ENCODE measurements at places on chromosomes 6 and 20.

DNA sequence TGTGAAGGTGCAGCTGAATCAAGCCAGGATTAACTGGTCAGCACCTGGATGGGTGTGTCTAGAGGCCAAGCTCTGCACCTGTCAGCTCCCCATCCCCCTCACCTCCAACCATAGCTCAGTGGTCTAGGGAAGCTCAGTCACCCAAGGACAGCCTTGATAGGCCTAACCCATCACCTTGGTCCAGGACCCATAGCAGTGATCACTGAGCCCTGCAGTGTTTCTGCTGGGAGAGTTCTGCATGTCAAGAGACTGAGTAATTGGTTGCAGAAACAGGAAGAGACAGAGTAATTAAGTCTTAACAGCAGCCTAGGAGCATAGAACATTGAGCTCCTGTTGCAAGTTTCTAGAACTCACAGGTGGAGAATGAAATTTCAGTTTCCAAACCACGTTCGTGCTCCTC, 18.7 kb upstream of the RALGAPB start:
- no peak for DNase-seq

DNA sequence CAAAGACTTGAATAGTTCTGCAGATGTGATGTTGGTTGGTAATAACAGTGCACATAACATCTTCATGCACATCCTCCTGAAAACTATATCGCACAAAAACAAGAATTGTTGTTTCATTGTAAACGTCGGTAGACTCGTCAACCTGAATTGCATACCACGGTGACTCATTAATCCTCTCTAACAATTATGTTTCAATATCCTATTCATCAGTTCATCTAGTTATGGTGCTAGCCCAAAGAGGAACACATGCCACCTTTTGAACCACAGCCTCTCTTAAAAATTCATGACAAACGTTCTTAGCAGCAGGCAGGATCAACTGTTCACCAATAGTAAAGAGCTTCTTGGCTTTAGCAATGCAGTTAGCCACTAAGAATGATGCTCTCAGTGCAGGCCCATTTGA, 25.0 kb downstream of the CRYBG1 start:
- DNase-seq = no peak

- DNase-seq = no peak
Observed at GRCh38 chr6:161496941-161497340, 223.1 kb upstream of the AGPAT4 start.

- no peak for DNase-seq
Observed at GRCh38 chr6:168565112-168565511, 124.1 kb downstream of the SMOC2 start.

DNA sequence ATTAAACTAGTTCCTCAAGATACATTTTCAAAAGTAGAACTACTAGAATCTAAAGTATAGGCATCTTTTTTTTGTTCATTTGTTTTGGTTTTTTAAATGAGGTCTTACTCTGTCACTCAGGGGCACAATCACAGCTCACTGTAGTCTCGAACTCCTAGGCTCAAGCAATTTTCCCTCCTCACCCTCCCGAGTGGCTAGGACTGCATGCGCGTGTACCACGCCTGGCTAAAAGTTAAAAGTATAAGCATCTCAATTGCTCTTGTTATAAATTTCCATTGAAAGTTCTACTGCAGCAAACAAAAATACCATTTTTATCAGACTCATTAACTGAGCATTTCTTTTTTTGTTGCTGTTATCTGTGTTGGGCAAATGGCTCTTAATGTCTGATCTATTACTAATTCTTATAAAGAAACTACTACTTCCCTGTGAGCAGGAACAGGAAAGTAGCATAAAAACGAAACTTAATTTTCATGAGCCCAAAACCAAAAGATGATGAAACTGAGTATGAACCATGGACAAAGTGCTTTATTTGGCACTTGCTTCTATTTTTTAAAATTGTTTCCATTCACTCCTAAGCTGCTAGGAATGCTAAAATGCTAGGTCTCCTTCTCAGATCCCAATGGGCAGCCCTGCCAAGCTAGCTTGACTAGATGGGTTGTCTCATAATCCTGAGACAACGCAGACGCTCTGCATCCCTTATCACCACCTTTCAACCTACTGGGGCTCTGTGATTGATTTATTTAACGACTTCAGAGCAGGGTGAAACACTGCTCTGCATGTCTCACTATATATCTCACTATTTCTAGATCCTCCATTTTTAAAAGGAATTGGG, 36.9 kb downstream of the TRPC4AP start:
- DNase-seq = no peak

DNA sequence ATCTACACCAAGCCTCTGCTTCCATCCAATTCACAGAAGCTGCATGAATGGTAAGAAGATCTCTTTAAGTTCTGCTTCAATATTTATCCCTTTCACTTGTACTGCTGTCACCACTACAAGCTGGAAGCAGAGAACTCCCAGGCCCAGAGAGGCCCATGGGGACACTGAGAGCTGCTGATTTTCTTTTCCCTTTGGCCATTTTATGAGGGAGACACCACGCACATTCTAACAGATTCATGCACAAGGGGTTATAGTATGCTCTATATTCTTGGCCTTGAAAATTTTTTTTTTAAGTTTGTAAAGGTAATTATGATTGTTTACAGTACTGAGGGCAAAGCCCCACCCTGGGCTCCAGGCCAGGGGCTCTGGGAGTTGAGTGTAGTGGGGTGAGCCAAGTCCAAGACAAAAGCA, 88.4 kb downstream of the MYB start:
- no peak for DNase-seq

- no peak for DNase-seq
Observed at GRCh38 chr6:104955491-104955890, 1.4 kb upstream of the LIN28B start.
